NCI-H2171 treated with DMSO at 0.1 percent for 48 hours (cell line): ENCODE measurements at places on chromosomes 13 and 19.

DNA sequence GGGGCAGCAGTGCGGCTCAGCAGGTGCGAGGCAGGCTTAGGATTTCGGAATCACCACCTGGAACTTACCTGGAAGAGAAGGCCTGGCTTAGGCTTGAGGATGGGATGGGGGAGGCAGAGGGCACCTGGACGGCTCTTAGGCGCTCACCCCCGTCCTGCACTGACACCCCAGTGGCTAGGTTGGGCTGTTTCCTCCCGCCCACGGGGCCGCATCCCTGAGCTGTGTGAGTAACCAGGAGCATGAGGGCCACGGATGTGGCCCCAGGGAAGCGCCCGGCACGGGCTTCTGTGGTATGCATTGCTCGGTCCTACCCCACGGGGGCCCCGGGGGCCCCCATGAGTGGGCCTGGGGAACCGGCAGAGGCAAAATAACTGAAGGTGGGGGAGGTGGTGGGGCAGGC, 2.4 kb upstream of the NKPD1 start:
- no peak for DNase-seq

- DNase-seq, result no peak
Measured at GRCh38 chr19:43707158-43707712, 8.6 kb upstream of the IRGC start.

DNA sequence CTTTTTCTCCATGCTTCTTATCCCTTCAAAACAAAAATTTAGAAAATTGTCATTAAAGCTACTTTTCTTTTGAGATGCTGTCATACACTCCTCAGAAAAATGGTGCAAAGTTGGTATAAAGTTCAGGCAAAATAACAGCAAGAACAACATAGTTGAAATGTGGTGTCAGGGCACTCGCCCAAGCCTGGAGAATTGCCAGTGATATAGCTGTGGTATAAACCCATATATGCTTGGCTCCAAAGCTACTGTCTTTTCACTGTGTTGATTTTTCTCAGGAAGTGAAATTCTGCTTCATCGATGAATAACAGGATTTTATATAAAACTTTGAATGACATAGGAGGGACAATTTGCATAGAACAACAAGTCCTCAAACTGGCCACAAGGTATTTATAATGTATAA, 2532.9 kb downstream of the PCDH9 start:
- DNase-seq, result no peak

GRCh38 chr19:12828494-12828893, 5.9 kb downstream of the RTBDN start:
- peak; percentile 85 for DNase-seq

DNA sequence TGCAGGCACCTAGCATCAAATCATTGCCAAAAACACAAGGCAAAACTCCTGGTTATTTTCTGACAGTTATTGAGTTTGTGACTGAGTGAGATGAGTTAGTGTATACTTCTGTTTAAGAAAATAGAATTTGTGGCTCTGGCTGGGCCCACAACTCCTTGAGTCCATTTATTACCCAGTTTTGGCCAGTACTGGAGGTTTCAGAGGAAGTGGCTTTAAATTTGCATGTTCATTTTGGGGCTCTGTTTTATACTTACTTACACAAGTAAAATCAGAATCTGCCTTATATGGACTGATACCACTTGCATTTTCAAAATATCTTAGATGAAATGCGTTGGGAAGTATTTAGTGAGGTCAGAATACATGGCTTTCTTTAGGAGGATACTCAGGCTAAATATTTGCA, 29.0 kb downstream of the TNFSF11 start:
- no peak for DNase-seq

GRCh38 chr19:12788682-12789097, 2.6 kb upstream of the JUNB start:
- DNase-seq, result peak; percentile 65

DNA sequence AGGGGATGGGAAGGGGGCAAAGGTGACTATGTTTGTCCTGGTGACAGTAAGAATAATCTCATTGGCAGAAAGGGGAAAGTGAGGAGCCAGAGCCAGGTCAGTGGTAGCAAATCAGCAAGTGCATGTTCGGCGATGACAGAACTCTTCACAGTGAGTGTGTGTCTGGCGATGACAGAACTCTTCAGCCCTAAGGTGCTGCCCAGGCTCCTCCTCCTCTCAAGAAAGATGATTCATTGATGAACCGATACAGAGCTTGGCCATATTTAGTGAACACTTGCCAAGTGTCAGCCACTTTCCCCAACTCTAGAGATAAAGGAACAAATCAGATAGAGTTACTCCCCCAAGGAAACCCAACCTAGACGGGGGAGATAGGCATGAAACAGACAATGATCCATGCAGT, 199.3 kb upstream of the UBL3 start:
- no peak for DNase-seq

DNA sequence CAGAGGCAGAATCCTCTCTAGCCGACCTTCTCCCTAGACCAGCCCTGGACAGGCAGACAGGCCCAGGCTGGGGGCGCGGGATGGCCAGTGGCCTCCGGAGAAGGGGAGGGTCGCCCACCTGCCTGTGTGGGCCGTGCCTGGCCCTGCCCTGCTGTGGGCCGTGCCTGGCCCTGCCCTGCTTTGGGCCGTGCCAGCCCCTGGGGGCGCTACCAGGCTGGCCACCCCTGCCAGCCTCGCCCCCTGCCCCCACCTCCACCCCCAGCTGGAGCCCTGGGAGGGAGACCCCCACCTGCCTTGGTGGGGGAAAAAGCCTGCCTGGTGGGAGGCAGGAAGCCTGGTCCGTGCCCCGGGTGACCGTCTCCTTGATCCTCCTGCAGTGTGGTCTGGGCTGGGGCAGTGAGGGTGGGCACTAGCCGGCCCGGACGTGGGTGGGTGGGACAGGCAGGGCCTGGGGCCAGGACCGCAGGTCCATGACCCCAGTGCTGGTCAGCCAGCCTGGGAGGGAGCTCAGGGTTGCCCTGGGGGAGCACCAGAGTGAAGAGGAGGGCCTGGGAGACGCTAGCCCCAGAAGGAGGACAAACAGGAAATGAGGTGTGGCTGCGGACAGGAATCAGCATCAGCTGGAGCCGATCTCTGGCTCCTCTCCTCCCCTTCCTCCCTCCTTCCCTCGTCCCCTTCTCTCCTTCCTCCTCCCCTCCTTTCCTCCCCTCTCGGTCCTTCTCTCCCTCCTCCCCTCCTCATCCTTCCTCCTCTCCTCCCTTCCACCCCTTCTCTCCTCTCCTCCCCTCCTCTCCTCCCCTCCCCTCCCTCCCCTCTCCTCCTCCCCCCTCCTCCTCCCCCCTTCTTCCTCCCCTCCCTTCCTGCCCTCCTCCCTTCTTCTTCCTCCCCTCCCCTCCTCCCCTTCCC, 5.1 kb upstream of the MKNK2 start:
- no peak for DNase-seq

- DNase-seq, result no peak
Measured at GRCh38 chr19:29201855-29202254, 11.1 kb downstream of the UQCRFS1 start.

DNA sequence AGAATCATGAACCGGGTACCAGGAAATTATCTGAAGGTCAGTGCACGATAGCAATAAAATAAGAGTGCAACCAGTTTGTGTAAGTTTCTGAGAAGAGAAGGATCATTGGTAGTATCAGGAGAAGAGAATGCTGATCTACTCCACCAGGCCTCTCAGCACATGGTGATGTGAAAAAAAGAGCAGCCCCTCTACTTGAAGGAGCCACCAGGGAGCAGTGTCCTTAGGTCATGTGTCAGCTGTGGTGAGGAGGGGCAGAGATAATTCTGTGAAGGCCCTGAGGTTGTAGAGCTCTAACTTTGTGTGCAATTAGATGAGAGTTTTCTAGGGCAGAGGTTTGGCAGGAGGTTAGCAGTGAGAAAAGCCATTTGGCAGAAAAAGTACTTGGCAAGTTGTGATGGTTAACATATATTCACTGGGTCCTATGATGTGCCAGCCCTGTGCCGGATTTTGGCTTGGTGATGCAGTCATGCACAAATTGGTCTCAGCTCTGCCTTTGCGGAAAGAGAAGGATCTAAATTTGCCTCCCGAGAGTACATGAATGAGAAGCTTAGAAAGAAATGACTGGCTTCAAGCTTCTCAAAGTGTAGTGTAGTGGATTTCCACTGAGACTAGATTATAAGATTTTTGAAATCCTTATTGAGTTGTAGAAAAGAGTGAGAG, 19.2 kb upstream of the ZC3H13 start:
- no peak for DNase-seq

- DNase-seq, result no peak
Measured at GRCh38 chr13:79197933-79198332, 208.1 kb downstream of the RBM26 start.

GRCh38 chr19:45591004-45591637, 6.5 kb upstream of the OPA3 start:
- no peak for DNase-seq

GRCh38 chr13:95155504-95155903, 145.7 kb downstream of the ABCC4 start:
- no peak for DNase-seq

GRCh38 chr19:53977429-53977990, 13.9 kb upstream of the CACNG6 start:
- DNase-seq, result peak; percentile 65
